ENCODE measurements at places on chromosomes 11 and 22.

DNA sequence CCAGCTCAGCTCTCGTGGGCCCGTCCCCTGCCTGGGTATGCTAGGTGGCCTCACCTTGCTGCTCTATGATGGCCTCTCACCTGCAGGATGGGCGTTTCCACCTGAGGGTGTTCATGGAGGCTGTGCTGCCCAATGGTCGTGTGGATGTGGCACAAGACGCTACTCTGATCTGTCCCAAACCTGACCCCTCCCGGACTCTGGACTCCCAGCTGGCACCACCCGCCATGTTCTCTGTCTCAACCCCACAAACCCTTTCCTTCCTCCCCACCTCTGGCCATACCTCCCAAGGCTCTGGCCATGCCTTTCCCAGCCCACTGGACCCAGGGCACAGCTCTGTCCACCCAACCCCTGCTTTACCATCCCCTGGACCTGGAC lies 2.1 kb downstream of the ZP1 start:
- DNase-seq, result no peak

DNA sequence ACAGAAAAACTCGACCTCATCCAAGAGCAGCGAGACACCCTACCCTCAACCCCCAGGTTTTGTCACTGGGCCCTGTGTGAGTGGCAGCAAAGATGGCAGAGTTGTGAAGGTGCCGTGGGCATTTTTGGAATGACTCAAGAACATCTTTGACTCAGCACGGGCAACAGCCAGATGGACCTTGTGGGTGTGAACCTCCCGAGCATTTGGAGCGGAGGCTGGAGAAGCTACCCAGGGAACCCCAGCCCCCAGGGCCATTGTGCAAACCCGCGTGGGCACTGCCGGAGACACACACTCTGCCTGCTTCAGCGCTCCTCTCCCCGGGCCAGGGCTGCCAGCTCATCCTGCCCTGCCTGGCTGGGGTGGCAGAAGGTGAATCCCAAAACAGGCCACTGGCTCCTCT lies 66.1 kb downstream of the PANX1 start:
- no peak for DNase-seq

DNA sequence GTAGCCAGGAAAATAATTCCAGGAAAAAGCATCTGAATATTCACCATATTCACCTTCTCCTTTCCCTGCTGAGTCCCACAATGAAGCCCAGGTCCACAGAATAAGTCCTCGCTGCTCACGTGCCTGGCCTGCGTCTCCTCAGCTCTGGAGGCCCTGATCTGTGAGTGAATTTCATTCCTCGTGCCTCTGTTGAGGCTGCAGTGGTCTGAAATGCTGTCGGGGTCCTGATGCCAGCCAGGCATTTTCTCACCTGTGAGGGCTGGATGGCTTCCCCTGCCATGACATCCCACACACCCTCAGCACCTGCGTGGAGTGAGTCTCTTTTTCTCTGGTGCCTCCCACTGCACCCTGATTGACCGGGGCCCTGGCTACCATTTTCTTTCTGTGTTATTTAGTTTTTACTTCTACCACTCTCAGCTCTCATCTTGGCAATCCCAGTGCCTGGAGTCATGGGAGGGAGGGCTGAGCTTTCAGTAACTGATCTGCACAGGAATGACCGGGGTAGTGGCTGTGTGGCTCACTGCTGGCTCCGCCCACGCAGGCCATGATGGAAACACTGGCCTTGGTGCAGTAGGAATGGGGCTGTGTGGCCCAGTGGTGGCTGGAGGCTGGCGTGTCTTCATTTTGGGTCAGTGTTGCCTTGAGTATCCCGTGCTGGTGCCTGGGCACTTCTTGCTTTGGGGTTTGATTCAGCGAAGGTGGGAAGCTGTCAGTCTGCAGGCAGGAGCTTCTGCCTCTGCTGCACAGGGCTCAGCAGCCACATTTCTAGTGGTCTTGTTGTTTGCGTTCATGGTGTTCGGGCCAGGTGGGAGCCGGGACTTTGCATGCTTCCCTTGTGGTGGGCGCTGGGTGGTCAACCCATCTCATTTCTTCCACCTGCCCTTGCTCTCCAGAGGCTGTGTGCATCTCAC lies 807.2 kb downstream of the TBC1D22A start:
- DNase-seq, result no peak

GRCh38 chr22:35758394-35758793 lies 40.7 kb downstream of the APOL5 start:
- DNase-seq, result no peak

DNA sequence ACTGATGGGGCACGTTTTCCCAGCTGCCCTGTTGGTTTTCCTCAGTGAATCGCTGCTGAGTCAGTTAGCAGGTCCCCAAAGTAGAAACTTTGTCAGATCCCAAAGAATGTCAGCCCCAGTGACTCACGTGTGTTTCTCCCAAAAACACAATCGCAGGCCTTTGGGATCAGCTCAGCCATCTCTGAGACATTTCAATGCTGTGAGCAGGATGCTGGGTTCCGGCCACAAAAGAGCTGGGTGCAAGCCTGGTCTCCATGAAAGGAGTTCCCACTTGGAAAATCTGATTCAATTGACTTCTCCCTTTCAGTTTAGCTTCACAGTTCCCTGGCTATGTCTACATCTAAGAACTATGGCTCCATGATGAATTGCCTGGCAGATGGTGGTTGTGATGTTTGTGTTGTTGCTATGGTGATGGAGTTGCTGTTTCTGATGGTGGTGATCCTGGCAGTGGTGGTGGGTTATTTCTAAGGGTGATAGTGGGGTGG lies 28.0 kb downstream of the MYEOV start:
- no peak for DNase-seq

GRCh38 chr11:104159356-104159755 lies 4.6 kb downstream of the PDGFD start:
- no peak for DNase-seq

GRCh38 chr11:14809466-14809865 lies 82.6 kb downstream of the CYP2R1 start:
- DNase-seq, result no peak

GRCh38 chr11:125063429-125064043 lies 431 bp downstream of the SLC37A2 start:
- DNase-seq, result no peak

GRCh38 chr11:121048464-121049233 lies 24.7 kb downstream of the TBCEL start:
- no peak for DNase-seq

DNA sequence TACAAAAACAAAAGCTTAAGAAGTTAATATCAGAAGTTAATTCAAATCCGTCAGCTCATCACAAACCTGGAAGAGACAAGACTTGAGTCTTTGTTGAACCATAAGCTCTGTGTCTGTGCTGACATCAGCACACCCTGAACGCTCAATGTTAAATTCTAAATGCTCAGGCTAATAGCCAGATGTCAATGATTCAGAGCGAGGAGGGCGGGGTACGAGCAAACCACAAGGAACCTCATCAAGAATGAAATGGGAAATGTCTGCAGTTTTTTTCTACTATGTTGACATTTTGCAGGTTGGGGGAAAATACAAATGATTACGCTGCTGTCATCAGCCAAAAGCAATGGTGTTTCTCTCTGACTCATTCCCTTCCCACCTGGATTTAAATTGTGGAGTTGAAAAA lies 1057.2 kb downstream of the NTM start:
- DNase-seq, result no peak

GRCh38 chr11:126145954-126146353 lies 65.5 kb downstream of the RPUSD4 start:
- DNase-seq, result no peak

DNA sequence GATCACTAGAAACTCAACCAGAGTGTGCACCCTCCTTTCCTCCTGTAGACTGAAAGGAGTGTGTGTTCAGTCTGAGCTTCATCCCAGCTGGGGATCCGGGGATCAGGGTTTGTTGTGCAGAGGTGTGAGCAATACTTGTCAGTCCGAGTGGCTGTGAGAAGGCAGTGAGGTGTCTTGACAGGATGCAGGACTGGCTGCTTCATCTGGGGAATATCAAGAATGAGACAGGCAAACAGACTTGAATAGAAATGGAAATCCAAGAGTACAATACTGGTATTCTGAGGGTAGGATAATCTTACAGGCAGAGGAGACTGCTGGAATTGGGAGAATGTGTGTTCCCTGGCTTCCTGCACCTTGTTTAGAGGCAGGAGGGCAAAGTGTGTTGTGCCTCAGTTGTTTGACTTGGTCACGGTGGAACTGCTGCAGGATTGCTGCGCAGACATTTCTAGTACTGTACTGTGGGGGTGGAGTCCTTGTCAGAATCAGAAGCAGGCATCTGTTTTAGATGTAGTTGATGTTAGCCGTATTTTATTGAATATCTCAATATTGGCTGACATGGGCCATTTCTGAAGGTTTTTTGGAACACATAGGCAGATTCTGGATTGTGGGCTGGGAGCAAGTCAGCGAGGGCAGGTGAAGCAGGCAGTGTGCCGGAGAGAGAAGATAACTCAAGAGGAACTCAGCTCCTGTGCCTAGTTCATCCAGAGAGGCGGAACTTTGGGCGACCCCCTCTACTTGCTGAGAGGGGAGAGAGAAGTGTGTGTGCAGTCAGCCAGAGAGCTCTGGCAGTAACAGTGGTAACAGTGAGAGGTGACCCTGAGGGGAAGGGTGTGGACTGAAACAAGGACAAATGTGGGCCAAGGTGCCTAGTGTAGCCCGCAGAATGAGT lies 27.1 kb upstream of the GRK2 start:
- DNase-seq, result no peak

- DNase-seq, result no peak
Measured at GRCh38 chr22:30891781-30892180, 76.8 kb downstream of the MORC2 start.

GRCh38 chr11:2298131-2298794 lies 3.5 kb downstream of the C11orf21 start:
- DNase-seq, result no peak

DNA sequence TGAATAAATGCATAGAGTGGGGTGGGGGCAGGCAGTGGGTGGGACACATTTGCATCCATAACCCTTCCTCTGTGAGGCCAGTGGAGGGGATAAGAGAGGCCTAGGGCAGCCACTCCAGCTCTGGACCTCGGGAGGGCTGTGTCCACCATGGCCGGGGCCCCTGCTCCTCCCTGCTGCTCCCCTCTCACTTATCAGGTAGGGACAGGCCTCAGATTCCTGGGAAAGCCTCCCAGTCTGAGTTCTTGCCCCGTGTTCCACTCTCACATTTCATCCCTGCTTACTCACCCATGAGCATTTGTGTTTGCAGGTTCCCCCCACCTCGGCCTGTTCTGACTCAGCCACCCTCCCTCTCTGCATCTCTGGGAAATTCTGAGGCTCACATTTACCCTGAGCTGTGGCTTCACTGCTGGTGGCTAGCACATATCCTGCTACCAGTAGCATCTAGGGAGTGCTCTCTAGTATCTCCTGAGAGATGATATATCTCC lies 128.7 kb upstream of the TOP3B start:
- no peak for DNase-seq

- DNase-seq, result no peak
Measured at GRCh38 chr22:49992921-49993648, 19.5 kb downstream of the IL17REL start.

GRCh38 chr11:69947793-69948255 lies 128.6 kb upstream of the FGF3 start:
- DNase-seq, result no peak

DNA sequence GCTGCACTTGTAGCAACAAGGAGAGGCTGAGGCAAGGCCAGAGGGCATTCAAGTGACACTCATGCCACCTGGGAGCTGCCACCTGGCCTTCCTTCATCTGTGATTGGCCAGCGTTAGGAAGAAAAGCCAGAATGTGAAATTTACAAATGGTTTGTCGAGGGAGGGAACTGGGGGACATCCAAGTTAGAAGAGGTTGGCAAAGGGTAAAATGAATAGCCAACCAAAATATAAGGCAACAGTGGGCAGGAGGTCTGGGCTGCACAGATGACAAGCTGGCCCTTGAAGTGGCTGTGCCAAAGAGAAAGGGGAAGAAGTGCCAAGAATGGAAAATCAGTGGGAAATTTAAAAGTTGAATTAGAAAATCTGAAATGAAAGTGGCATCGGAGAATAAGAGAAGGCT lies 221.4 kb downstream of the C11orf91 start:
- no peak for DNase-seq

DNA sequence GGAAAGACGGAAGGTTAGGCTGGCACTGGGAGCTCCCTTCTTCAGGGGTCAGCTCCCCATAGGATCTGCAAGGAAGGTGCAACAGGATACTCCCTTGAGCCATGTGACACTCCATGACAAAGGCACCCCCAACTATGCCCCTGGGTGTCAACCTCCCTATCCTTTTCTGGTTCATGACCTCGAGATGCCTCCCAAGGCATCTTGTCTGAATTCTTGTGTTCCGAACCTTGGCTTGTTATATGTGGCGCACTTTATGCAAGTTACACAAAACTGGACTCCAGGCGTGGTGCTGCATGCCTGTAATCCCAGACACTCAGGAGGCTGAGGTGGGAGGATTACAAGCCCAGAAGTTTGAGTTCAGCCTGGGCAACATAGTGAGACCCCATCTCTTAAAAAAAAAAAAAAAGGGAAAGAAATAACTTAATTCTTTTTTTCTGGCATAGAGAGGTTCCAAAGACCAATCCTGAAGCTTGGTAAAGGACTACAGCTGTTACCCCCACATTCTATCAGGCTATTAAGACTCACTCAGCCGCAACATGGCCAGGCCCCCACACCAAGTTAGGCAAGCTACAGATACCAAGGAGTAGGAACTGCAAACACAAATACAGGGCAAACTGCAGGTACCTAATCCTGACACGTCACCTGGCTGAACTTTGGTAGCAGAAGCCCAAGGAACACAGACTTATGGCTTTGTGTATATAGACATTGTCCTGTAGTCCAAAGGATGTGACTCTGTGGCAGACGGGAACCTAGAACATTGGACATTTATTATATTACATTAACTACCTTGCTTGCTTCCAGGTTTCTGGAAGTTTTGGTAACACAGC lies 1.4 kb downstream of the C11orf24 start:
- no peak for DNase-seq

DNA sequence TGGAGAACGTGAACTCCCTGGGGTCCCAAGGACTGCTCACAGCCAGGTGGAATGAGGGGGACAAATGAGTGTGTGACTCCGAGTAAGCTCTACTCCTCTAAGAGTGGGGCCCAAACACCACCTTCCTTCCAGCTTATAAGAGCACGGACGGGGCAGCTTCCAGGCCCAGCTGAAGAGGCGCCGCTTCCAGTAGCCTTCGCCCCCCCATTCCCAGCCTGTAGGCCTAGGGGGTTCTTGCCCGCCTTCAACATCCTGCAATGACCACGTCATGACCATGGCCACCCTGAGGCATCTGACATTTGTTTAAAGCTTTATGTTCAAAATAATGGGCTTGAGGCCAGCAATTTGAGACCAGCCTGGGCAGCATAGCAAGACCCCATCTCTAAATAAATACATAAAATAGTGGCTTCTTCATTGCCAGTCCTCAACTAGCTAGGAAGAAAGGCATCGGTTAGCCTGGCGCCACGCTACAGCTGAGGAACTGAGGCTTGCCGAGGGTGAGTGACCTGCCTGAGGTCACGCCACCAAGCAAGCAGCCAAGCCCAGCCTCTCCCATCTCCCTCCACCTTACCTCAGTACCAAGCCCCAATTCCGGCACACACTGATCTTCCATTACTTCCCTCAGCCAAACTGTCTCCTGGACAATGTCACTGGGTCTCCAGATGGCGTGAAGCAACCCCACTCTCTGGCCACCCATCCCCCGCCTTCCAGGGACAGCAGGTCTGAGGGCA lies 7.8 kb upstream of the TNFRSF13C start:
- DNase-seq, result no peak

GRCh38 chr11:46291441-46292150 lies 14.1 kb downstream of the CREB3L1 start:
- DNase-seq, result no peak
